ENCODE measurements at places on chromosomes 6 and 20.
A peak's percentile ranks its signal among the peaks of the same experiment; 100 is the strongest.

GRCh38 chr6:35569011-35569461, 56.3 kb upstream of the TULP1 start:
- DNase-seq = peak; percentile 7

GRCh38 chr6:12189661-12190060, 100.5 kb upstream of the EDN1 start:
- no peak for DNase-seq

GRCh38 chr20:53678315-53678989, 84.8 kb upstream of the ZNF217 start:
- DNase-seq = no peak

- DNase-seq = no peak
Measured at GRCh38 chr20:63748934-63749270, 9.3 kb downstream of the SLC2A4RG start.

DNA sequence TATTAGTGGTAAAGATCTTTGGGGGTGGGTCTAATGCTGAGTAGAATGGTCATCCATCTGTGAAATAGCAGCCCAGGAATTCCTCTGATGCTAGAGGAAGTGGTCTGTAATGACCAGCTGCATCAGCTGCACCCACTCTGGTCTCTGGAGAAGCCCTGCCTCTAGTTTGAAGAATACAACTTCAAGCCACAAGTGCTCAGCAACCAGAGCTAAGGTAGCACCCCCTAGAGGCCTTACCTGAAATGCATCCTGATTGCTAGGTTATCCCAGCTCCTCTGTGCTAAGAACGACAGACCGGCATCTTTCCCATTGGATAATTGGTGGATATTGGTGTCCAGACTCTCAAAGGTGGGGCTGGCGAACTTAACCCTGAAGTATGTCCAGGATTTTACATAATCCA, 58.2 kb downstream of the DNAH8 start:
- DNase-seq = no peak

- no peak for DNase-seq
Measured at GRCh38 chr6:42306439-42307140, 88.9 kb upstream of the MRPS10 start.

- DNase-seq = no peak
Measured at GRCh38 chr6:161417717-161418462, 144.0 kb upstream of the AGPAT4 start.

GRCh38 chr20:19210391-19211155, 1.9 kb upstream of the SLC24A3 start:
- DNase-seq = no peak

GRCh38 chr6:144185133-144185836, 35.0 kb downstream of the STX11 start:
- DNase-seq = no peak

DNA sequence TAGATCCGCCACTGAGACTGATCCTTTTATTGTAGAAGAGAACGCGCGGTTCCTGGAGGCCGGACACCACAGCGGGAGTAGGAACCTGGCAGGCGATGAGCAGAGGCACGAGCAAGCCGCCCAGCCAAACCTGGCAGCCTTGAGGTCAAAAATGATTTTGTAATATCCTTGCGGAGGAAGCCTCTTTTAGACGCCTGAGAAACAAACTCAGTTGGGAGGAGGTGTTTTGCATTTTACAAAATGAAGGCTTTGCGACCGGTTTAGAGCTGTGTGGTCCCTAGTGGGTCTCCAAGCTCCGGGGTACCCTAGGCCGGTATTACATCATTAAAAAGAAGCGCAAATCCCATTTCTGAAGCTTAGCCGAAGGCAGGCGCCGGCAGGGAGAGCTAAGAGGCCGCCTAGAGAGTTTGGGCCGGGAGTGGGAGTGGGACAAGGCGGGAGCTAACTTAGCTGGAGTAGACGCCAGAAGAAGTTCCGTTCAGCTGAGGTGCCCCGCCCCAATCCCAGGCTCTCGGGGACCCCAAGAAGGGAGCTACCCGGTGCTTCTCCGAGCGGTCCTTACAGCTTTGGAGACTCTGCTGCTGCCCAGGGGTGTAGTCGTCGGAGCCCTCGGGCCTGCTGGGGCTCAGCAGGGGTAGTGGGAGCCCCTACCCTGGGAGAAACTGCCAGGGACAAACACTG, 1.9 kb upstream of the TBX18 start:
- no peak for DNase-seq

GRCh38 chr6:133671376-133671775, 217.5 kb upstream of the TCF21 start:
- DNase-seq = no peak

Measured in central memory CD4-positive, alpha-beta T cell (primary cell).